Activated effector memory CD4-positive, alpha-beta T cell treated with Interleukin-2 at 50 U/mL for 16 hours (primary cell): ENCODE measurements at places on chromosomes 7 and 10.

GRCh38 chr10:131891929-131892805 lies 8.6 kb upstream of the PPP2R2D start:
- no peak for DNase-seq

DNA sequence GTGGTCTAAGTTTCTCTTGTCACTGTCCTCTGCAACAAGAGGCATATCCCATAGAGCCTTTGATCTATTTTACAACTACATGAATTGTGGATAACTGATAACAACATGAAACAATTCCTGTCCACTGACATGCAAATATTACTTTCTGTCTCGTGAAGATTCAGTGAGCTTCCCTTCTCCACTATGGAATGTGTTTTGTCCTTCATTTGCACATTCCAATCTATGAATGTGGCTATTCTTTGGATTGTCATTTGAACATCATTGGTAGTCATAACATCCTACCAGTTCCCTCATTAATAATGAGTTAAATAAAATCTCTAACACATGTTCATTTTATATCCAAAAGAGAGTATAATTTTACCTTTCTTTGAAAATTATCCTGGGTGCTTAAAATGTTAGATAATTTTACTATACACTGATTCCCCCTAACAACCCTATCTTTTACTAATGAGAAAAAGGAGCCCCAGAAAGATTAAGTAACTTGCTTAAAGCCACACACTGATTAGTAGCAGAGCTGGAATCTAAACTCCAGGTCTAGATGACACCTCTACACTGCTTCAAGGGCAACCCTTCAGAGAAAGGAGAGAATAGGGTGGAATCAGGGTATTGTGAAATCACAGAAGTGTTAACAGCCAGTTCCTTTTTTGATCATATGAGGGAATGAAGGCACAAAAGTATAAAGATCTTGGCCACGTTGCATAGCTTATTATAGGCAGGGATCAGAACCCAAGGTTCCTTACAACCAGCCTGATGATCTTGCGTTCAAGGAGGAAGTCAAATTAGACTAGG lies 39.1 kb downstream of the PDE1C start:
- DNase-seq, result no peak

GRCh38 chr10:62001898-62002297 lies 100.4 kb downstream of the ARID5B start:
- no peak for DNase-seq

DNA sequence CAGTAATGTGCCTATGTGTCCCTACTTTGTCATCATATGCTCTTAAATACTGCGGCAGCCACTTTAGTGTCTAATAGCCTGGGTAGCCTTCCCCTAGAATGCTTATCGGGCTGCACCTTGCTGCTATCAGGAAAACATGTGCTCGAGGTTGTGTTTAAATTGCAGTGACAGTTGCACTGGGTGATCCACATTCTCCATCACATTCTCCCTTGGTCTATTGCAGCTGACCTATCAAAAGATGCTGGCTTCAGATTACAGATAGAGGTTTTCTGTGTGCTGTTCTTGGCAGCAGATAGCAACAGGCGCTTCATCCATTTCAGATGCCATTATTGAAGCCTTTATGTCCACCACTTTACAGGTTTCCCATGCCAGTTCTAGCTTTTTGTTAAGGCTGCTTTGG lies 130.1 kb upstream of the MDFIC start:
- DNase-seq, result no peak

DNA sequence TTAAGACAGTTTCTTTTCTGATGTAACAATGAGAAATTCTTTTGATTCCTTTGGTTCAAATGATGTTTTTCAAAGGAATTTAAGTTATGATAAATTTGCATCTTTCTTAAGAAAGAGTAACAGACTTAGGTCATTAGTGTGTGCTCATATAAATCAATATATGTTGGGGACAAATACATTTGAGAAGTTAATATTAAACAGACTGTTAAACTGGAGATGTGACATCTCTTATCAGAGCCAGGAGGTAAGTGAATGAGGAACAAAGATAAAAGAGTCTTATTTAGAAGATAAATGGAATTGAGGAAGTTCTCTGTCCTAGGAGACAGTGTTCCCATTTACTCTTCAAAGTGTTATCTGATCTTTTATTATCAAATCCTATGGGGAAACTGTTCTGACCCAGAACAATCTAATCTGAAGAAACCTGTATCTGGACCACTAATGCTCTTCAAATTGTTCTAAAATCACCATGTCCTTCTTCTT lies 104.8 kb upstream of the LAMB4 start:
- DNase-seq, result no peak

DNA sequence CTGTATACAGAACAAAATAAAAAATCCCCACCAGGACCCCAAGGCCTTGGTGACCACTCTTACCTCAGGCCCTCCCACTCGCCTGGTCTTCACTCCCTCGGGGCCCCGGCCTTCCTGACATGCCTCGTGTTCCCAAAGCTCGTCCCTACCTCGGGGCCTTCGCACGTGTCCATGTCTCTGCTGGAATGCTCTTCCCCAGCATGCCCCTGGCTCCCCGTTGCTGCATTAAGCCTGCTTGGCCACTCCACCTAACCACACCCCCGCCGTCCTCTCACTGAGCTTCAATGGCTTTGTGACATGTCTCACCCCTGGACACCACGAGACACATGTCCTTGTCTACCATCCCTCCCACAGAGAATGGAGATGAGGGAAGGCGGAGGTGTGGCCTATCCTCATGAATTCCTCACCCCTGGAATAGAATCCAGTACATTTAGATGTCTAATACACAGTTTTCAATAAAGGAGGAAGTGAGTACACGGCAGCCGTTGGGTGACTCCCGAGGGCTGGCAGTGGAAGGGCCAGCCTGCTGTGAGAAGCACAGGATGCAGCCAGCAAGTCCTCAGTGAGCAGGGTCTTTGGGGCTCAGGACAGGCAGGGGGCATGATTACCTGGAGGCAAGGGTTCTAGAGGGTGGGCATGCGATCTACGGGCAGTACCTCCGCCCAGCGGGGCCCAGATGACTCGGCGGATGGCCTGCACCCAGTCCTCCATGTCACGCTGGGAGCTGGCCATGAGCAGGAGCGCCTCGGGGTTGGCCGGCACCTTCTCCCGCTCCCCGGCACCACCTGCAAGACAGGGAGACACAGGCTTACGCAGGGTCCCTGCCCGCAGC lies 125.7 kb downstream of the ARHGAP22 start:
- no peak for DNase-seq

GRCh38 chr7:117630907-117631564 lies 151.2 kb downstream of the CFTR start:
- no peak for DNase-seq

GRCh38 chr10:6068422-6068821 lies 6.3 kb upstream of the IL2RA start:
- DNase-seq, result no peak

- no peak for DNase-seq
These were observed 928 bp downstream of the COMTD1 start for GRCh38 chr10:75234683-75235374.

- DNase-seq, result no peak
These were observed 32.1 kb downstream of the KMT2C start for GRCh38 chr7:152403726-152404125.

DNA sequence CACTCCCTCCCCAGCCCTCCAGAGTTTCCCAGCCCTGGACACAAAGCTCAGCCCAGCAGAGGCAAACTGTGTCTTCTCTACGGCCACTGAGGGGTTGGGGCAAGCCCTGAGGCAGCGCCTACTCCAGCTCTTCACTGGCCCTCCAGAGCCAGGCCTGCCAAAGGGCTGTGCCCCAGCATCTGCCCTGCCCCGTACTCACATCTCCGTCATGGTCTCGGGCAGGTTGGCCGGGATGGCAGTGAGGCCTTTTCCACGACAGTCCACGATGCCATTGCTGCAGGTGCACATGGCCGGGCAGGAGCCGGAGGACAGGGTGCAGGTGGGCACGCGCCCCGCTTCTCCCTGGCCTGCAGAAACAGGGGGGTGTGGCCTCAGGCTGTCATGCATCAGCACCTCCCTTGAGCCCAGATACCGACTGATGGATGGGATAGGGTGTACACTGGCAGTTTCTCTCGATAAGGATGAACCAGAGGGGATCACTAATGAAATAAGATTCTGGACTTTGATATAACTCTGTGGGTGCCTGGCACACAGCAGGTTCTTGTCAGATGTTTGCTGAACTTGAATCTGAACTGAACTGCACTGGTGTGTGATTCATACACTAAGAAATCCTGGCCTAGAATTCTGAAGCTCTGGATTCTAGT lies 125.2 kb downstream of the SLIT1 start:
- no peak for DNase-seq

DNA sequence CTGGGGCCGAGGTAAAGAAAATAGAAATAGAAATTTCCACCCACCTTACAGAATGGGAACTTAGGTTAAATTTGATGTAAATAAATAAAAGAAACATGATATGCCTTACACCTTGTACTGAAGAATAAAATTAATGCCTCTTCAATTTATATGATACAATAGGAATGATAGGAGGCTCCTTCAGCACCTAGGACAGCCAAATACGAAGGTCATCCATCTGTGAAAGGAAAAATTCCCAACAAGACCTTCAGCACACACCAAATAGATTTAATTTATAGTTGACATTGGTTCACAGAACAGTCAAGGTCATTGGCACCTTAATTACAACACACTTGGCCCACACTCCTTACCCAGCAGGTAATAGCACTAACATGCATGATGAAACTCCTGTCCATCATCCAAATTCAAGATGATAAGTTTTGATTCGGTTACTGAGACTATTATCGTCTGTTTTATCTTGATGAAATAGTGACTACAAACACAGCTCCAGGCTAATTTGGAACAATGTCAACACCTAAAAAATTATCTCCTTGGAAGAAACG lies 250.9 kb downstream of the SNX13 start:
- no peak for DNase-seq

DNA sequence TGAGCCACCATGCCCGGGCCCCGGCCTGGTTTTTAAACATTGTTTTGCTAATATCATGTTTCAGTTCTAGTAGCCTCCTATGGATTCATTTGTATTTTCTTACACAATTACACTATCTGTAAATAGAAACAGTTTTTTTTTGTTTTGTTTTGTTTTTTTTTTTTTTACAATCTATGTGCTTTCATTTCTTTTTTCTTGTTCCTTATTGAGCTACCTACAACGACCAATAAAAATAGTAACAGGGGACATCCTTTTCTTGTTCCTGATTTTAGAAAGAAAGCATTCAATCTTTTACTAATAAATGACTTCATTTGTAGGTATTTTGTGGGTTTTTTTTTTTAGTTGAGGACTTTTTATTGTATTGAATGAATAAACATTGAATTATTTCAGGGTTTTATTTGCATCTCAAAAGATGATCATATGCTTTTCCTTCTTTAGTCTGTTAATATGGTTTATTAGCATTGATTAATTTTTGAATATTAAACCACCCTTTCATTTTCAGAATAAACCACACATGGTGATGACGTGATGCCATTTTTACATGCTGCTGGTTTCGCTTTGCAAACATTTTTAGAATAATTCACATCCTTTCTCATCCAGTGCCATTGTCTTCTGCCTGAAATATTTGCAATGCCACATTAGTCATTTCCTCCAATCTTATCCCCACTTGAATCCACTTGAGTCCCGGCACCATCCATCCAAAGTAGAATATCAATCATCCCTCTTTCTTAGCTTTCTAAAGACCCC lies 18.1 kb upstream of the AKR1E2 start:
- no peak for DNase-seq

GRCh38 chr7:135162382-135163001 lies 8.0 kb downstream of the CYREN start:
- DNase-seq, result no peak

- peak; percentile 21 for DNase-seq
These were observed 35.4 kb downstream of the TRIL start for GRCh38 chr7:28922624-28923331.
